GM10248 (cell line): ENCODE measurements at places on chromosomes 16 and 17.

- no peak for DNase-seq
These were observed 1.6 kb upstream of the SMTNL2 start for GRCh38 chr17:4582691-4583090.

GRCh38 chr16:72783716-72784318, 264.1 kb downstream of the ZFHX3 start:
- DNase-seq: no peak

DNA sequence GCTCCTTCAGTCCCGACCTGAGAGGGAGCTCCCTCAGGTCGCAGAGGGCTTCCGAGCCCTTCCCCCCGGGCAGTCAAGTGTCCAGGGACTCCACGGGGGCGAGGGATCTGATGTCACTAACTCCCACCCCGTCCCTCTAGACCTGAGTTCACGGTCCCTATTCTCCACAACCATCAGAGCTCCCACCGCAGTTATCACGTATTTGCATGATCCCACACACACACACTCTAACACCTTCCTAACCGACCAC, 3.7 kb upstream of the PER1 start:
- no peak for DNase-seq

- DNase-seq: no peak
These were observed 11.3 kb downstream of the STX1B start for GRCh38 chr16:30998852-30999761.

DNA sequence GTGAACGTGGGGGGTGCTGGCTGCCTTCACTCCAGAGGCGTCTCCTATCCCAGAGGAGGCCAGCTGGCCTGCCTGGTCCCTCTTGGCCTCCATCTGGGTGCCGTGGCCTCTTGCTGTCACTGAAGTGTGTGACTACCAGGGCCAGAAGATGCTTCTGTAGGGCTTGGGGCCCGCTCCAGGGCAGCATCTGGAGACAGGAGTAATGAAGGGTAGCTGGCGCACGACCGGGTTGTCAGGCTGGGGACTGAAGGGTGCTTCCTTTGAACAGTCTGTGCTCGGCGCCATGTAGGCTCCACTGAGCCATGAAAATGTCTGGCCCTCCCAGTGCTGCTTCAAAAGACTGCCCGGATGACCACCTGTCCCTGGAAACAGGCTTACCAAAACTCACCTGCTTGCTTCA, 31.3 kb downstream of the ASIC2 start:
- no peak for DNase-seq

GRCh38 chr17:82751171-82751570, 694 bp upstream of the TBCD start:
- DNase-seq: no peak

GRCh38 chr17:1045456-1045855, 48.5 kb downstream of the TIMM22 start:
- DNase-seq: no peak

- no peak for DNase-seq
These were observed 45.0 kb downstream of the KPNA2 start for GRCh38 chr17:68080411-68081150.

DNA sequence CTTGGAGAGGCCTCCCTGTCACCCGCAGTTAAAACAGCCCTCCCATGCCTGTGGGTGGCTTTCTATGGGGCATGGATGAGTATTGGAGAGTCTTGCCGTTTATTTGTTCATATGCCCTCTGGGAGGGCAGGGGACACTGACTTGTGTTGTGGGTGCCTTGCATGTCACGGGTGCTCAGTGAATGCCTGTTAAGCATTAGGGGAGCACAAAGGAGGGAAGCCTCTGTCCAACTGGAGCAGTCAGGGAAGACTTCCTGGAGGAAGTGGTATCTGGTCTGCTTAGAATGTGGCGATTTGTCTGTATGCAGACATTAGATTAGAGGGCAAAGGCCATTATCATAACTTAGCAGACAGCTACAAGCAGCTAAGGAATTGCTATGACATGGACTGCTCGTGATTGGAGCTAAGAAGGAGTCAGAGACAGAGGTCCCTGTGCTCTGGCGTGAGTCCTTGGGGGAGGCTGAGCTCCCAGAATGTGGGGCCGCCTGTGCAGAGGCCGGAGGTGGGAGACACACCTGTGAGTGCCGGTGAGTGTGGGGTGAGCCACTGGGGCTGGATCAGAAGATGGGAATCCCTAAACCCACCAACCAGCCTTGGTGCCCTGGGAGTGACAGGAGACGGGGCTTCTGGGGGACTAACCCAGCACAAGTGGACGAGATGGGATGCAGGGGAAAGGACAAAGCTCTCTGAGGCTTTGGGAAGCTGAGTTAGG, 286.1 kb downstream of the SEC14L1 start:
- DNase-seq: no peak

DNA sequence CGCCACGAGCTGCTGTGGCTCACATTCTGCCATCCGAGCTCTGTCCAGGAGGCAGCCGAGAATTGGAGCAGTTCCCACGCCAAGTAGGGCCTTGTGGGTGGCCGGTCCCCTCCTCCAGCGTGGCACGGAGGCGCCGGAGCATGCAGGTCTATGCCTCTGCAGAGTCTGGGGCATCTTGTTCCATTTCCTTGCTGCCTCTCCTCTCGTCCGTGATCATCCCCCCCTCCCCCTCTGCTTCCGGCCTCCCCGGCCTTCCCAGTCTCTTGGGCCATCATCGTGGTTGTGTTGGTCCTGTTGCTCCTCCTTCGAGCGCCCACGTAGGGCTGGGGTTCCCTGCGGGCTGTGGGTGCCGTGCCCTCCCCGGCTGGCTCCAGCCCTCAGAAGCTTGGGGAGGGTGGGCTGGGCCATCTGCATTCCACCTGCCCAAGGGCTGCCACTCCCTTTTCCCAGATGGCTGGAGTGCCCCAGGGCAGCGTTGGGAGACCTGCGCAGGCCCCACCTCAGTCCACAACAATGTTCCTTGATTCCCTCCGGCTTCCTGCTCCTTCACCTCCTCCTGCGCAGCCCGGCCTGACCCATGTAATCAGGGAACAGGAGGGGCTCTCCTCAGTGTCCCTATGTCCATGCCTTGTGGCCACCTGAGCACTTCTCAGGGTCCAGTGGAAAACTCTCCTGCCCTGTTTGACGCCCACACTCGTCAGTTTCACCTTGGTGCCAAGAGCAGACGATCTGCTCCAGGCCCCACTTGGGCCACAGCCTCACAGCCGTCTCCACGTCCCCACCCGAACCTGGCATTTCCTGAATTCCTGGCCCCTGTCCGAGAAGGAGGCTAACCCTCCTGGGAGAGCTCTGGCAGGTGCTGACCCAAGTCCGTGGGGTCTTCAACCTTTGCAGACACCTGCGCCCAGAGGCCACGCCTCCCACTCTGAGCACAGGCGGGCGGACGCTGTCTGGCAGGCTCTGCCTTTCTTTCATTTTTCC, 37.1 kb downstream of the BAIAP2 start:
- DNase-seq: no peak

DNA sequence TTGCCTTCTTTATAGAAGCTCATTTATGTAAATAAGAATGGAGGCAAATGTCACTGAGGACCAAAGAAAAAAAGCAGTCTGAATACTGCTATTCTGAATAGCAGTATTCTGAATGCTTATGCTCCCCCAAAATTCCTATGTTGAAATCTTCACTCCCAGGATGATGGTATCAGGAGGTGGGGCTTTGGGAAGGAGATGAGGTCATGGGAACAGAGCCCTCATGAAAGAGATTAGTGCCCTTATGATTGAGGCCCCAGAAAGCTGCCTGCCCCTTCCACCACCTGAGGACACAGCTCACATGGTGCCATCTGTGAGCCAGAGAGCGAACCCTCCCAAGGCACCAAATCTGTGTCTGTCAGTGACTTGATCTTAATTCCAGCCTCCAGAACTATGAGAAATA, 28.8 kb downstream of the HEATR6 start:
- DNase-seq: no peak

- DNase-seq: no peak
These were observed 16.7 kb downstream of the TPSG1 start for GRCh38 chr16:1208239-1208830.

DNA sequence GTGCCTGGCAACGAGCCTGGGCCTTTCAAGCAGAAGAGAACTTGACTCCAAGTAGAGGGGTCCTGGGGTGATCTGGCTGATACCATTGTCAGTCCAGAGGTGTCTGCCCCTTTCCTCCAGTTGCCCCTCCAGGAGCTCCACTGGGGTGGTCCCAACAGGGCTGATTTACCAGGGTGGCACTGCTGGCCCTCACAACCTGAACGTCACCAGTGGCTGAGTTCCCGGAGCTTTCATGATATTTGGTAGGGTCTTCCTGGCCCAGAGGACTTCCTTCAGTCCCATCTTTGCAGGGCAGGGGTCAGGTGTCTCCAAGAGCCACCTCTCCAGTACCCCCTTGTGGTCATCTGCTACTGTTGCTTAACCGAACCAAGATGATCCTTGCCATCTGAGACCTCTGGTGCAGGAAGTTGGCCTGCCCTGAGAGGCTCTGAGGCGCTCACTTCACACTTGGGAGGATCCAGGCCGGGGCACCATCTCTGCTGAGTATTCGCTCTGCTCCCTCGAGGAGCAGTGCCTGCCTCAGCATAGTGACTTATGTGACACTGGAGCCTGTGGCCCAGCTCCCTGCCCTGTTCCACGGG, 3.5 kb downstream of the LIMD2 start:
- DNase-seq: peak; percentile 52

- DNase-seq: no peak
These were observed 131.9 kb upstream of the ZFHX3 start for GRCh38 chr16:73179705-73180331.

- DNase-seq: no peak
These were observed 32.1 kb downstream of the ANKRD40 start for GRCh38 chr17:50675627-50676026.

- no peak for DNase-seq
These were observed 16.0 kb downstream of the CD7 start for GRCh38 chr17:82301300-82301915.

DNA sequence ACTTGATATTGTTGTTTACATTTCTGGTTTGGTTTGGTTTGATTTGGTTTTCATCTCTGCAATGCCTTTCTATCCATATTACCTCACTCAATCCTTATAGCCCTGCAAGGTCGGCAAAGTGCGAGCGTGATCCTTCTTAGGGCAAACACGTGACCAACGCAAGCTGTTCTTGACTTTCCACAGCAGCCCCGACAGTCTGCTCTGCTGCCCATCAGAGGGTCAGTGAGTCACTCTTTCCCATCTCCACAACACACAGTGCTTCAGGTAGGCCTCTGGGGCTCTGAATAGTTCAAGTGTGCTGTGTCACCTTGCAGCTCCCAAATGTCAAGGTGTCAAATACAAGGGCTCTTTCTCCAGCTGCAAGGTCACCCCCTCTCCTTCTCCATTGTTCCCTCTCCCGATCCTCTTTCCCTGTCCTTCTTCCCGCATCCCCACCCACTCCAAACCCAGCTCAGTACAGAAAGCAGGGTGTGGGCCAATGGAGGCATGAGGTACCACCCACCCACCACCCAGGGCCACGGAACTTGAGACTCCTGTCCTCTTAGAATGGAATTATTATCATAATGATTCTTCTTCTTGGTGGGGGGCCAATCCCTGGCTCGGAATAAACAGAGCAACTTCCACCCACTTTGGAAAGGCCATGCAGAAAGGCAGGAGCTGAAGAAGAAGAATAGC, 139.7 kb downstream of the SLC39A11 start:
- DNase-seq: no peak

- DNase-seq: no peak
These were observed 6.0 kb upstream of the ASIC2 start for GRCh38 chr17:33299115-33299514.

DNA sequence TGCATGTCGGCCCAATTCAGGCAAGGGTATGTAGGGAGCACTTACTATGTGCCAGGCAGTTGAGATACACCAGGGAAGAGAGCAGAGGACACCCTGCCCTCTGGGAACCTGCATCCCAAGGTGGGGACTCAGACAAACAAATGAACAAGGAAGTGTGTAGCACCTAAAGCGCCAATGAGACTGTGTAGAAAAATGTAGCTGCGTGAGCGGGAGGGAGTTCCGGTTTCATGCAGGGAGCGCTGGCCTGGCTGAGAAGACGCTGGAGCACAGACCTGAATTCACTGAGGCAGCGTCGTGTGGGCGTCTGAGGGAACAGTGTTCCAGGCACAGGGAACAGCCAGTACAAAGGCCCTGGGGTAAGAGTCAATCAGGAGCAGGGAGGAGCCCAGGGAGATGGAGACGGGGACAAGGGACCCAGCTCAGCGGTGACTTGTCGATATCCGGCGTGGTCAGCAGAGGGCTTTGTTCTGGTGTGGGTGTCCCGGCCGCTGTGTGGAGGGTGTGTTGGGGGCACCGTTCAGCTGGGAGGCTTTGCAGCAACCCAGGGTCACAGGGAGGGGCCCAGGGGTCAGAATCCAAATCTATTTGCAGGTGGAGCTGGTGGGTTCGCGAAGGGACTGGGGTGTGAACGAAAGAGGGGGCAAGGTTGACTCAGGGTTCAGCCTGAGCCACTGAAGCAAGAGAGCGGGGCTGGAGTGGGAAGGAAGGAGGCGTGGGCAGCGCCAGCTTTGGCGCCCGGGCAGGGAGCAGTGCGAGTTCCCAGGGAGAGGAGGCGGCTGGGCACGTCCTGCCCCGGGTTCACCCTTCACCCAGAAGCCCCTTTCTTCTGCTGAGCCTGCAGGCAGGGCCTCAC, 17.8 kb upstream of the OSGIN1 start:
- no peak for DNase-seq

DNA sequence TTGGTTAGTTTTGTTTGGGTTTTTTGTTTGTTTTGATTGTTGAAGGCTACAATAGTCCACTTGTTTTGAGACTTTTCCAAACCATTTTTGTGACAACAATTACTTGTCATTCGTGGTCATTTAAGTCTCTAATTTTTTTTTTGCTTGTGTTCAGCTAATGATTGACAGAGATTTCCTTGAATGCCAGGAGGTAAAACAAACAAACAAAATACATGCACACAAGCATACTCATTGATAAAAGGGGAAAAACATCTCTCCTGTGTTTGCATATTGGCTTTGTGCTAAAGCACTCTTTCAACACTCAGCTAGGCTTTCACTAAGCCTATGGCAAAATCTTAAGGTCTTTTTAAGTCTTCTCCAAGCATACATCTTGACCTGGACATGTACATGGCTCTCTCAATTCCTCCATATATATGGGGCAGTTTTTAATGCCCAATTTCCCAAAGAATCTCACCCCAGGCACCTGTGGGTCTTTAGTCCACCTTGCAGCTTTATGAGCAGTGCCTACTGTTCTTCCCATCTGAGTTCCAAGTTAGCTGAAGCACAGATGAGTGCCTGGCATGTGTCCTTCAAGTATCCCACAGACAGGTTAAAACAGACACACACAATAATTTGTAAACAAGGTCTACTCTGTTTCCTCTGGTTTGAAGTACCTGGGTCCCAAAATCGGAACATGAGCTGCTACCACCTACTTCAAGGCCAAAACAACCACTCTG, 24.2 kb upstream of the HS3ST3B1 start:
- no peak for DNase-seq

- no peak for DNase-seq
These were observed 27.4 kb downstream of the CDRT15 start for GRCh38 chr17:14209215-14209614.

- no peak for DNase-seq
These were observed 42.8 kb upstream of the FOXF1 start for GRCh38 chr16:86467490-86467889.

DNA sequence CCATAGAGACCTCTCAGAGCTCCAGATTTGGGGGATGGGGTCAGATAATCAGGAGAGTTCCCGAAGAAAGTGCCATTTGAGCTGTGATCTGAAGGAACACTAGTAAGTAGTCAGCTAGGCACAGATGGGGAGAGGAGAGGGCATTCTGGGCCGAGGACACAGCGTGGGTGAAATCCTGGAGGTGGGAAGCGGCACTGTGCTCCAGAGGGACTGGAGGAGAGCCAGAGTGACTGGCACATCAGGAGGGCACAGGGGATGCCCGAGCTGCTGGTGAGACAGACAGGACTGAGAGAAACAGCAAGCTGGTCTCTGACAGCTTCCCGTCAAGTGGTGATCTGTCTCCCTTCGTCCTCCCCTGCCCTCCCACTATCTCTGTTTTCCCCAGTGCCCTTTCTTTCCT, 40.6 kb downstream of the KNOP1 start:
- no peak for DNase-seq
